T-helper 22 cell (primary cell): ENCODE measurements at places on chromosomes 7 and 10.

DNA sequence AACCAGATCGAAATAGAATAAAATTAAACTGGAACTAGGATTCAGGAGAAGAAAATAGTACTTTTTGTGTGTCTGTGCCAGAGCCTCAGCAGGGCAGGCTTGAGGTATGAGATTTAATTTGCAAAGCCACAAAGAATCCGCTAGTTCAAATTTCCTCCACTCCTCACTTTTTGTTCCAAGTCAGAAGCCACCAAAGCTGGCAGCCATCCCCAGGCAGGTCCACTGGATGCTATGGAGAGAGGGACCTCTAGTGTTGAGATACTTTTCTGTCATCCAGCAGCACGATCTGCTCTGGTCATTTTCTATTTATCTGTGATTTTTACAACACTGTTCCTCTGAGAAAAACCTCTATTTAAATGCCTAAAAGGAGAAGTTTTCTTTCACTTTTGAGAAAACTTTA is 147.9 kb upstream of the FRMD4A start:
- no peak for DNase-seq

- no peak for DNase-seq
Measured at GRCh38 chr10:129883626-129884397, 80.3 kb downstream of the EBF3 start.

DNA sequence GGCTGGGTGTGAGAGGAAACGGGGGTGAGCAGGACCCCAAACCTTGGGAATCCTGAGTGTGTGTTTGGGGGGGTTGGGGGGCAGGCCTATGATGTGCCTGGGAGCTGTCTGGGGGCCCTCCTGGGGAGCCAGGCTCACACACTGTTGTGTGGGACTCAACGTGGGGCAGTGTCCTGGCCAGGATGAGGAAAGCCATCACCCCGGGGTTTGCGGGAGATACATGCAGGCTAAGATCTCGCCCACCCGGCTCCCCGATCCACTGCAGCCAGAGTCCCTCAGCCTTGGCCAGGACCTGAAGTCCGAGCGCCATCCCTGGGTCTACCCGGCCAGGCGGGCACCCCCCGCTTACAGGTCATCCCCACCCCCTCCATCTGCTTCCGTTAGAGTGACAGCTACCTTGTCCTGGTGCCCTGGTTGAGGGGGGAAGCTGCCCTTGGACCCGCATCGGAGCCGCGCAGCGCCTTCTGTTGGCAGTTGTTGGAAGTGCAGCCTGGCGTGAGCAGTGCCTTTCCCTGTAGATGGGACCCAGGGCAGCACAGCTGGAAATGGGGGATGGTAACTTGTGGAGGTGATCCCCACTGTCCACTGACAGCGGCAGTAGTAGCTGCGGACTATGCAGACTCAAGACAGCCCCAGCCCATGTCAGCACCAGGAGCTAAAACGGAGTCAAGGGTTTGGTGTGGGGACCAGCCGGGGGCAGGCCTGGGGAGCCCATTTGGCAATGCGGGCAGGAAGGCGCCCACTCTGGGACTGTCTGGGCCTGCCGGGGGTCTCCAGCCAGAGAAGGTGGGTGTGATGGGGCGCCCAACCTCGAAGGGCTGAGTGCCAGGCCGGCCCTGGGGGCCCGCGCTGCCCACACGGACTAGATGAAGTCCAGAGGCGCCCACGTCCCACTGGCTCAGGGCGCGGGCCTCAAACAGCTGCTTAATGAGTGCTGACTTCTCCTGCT is 885.6 kb upstream of the ZNF722 start:
- DNase-seq = no peak

- no peak for DNase-seq
Measured at GRCh38 chr10:51685768-51686167, 13.6 kb downstream of the CSTF2T start.

GRCh38 chr7:150969475-150969874 is 8.6 kb downstream of the KCNH2 start:
- DNase-seq = no peak

DNA sequence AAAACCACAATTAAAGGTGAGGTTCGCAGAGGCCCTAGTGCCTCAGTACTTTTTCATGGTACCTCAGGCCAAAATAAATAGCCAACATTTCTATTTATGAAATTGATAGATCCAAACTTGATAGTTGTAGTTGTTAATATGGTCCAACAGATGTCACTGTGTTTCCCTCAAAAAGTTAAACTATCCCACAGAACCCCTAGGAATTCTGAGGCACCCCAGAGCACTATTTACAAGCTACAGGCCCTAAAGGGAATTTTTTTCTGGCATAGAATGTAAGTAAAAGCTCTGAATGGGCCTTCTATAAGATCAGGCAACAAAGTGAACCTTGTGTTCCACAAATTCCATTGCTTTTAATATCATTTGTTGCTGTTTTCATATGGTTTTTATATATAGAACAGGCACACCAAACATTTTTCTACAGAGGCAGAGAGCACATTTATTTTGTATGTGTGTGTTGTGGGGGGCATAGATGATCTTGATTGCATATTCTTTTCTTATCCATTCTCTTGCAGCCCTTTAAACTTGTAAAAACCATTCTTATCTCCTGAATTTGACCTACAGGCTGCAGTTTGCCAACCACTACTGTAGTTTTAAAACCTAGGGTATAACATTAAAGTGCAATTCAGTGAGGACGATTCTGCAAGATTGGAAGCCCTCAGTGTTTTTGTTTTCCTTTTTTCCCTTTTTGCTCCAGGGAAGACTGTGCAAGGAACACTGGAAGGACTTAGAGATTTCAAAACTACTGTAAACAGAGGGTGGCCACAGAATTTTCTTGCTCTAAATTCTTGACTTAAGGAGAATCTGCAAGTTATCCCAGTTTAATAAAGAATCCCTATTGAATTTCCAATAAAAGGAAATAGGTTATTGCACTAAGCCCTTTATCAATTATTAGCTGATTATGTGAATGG is 3.5 kb upstream of the ARL4A start:
- DNase-seq = no peak

- no peak for DNase-seq
Measured at GRCh38 chr10:46077731-46078413, 31.8 kb upstream of the MSMB start.

DNA sequence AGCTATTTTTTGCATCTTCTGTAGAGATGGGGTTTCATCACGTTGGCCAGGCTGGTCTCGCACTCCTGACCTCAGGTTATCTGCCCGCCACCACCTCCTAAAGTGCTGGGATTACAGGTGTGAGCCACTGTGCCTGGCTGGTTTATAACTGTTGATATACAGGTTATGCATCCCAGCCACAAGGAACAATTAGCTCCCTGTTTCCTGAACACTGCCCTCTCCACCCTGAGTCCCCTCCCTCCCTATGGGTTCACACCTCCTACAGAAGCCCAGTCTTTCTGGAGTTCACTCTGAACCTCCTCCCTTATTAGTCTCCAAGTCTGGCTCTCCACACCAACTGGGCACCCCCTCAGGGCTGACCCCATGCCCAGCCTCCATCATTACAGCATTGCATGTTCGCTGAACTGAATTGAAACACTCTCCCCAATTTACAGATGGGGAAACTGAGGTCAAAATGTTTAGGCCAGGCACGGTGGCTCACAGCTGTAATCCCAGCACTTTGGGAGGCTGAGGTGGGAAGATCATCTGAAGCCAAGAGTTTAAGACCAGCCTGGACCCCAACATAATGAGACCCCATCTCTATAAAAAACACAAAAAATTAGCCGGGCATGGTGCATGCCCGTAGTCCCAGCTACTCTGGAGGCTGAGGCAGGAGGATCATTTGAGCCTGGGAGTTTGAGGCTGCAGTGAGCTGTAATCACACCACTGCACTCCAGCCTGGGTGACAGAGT is 1.7 kb upstream of the CLIP2 start:
- no peak for DNase-seq

DNA sequence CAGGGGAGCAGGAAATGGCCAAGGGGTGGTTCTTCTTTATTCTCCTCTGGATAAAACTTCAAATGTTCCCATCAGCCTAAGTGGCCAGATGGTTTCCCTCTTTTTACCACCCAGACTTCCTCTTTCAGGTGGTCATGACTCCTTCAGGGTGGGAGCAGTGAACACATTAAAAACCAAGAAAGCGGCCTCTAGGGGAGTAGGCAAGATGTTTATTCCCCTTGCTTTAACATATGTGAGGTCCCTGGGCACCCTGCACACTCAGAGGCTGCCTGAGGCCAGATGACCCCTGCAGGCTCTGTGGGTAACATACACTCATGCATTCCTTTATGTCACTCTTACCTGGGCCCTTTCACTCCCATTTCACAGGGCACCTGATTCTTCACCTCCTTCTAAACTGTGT is 357.4 kb downstream of the ABCA13 start:
- no peak for DNase-seq

GRCh38 chr7:101626069-101626671 is 2.9 kb downstream of the MYL10 start:
- no peak for DNase-seq

GRCh38 chr10:97174276-97174775 is 11.4 kb downstream of the SLIT1 start:
- DNase-seq = no peak

- DNase-seq = no peak
Measured at GRCh38 chr7:22700559-22701002, 26.4 kb upstream of the IL6 start.

- DNase-seq = no peak
Measured at GRCh38 chr10:8043569-8044306, 10.8 kb upstream of the GATA3 start.

- no peak for DNase-seq
Measured at GRCh38 chr7:43141091-43141490, 28.6 kb downstream of the HECW1 start.

- no peak for DNase-seq
Measured at GRCh38 chr7:30561389-30561788, 33.3 kb upstream of the GARS1 start.

GRCh38 chr10:70588859-70589570 is 13.5 kb downstream of the PRF1 start:
- no peak for DNase-seq

DNA sequence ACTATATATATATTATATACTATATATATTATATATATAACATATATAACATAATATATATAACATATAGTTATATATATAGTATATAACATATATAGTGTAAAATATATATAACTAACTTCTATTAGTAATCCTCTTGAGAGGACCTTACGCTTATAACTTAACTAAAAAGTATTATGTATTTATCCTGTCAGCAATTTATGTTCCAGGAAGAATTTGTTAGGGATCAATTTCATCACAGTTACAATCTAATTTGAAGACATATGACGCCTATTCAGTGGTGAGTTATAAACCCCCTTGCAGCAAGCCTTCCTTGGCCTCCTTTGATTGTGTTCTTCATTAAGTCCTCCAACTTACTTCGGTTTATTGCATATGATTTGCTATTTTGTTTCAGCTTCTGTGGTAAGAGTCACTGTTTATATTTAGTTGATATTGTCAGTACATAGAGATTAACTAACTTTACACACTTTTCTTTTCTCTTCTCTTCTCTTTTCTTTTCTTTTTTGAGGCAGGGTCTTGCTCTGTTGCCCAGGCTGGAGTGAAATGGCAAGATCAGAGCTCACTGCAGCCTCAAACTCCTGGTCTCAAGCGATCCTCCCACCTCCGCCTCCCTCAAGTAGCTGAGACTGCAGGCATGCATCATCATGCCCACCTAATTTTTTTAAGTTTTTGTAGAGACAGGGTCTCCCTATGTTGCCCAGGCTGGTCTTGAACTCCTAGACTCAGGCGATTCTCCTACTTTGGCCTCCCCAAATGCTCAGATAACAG is 59.7 kb downstream of the ANKRD61 start:
- DNase-seq = no peak

- DNase-seq = no peak
Measured at GRCh38 chr10:124149189-124150042, 56.0 kb upstream of the CHST15 start.

GRCh38 chr10:3399756-3400155 is 227.2 kb upstream of the PITRM1 start:
- no peak for DNase-seq

- no peak for DNase-seq
Measured at GRCh38 chr7:75772081-75773077, at the start of gene CCL26. CCL26 (minus strand) TSS chr7:75772211; CDS start chr7:75772176, 35 bp downstream.

DNA sequence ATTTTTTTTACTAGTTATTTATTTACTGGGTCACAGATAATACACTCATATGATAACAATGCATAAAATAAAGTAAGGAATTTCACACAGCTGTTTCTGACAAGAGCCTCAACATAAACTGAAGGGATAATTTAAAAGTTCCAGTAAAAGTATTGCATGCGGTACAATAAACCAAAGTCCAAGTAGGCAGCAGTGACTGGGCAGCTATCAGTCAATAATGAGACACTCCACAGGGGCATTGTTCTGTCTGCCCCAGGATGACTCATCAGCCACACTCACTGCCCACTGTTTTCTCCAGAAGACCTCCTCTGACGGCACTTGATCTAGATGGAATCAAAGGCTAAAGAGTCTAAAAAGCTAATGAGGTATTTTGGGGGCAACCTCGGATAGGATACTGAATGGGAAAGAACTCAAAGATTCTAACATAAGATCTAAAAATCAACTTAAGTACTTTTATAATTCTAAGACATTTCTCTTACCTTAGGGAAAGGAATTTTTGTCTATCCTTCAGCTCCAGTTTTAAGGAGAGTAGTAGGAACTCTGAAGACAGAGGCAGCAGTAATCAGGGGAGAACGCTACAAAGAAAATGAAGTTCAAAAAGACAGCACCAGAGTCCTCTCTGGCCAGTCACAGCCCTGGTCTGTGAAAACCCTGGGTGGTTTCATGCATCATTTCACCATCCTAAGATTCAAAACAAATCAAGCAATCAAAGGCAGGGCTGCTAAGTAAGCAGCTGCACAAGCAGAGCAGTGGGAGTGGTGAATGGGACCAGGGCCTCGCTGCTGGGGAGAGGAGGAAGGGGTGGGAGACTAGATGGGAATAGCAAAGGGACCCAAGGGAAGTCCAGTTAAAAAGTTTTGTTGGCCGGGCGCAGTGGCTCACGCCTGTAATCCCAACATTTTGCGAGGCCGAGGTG is 175.1 kb downstream of the AVL9 start:
- DNase-seq = no peak

DNA sequence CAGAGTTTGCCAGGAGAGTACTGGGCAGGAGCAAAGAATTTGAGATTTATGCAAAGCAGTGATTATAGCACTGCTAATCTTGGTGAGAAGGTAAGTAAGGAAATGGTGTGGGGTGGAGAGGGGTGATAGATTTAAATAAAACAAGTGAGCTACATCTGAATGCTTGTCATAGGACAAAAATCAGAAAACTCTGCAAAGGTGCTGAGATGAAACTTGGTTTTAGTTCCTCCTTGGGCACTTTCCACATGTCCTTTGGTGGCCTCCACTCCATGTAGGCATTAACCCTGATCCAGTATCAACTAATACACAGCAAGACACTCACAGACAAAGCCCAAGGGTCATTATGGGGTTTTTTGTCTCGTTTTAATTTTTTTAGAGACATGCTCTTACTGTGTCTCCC is 25.7 kb upstream of the FAM107B start:
- no peak for DNase-seq

DNA sequence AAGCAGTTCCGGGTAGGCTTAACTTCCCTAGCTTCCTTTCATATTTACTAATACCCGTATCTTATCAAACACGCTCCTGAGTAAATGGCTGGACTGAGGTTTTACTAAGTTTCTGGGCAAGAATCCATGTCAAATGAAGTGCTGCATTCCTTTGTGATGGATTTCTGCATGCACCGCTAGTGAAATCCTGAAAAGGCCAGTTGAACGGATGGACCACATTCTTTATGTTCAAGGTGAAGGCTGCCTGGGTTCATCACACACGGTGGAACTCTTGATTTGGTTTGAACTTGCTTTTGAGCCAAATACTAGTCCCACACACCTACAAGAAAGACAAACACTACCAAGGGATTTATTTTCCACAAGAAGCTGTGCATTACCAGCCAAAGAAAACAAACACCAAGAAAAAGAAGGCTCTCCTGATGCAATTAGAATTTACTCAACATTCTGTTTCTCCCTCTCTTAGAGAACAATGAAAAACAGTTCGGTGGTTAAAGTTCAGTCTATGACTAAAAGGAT is 255.0 kb upstream of the SEMA3C start:
- DNase-seq = no peak
